Motor neuron (in vitro differentiated cells): ENCODE measurements at places on chromosomes 7 and 10. TPM values are rescaled to one million over a fixed set of nuclear protein-coding genes. Genes with fewer than 3 reads are reported as not detected.

DNA sequence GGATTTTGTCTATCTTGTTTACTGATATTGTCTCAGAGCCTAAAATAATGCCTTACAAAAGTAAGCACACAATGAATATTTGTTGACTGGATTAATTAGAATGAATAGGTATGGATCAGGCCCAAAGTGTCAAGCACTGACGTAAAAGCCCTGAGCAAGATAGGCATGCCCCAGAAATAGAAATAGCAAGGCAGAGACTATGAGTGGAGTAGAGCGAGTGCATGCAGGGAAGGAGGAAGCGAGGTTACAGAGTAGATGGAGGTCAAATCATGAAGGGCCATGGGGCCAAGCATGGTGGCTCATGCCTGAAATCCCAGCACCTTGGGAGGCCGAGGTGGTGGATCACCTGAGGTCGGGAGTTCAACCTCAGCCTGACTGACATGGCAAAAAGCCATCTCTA, 51.6 kb upstream of the SFTPD start:
- no peak for ATAC-seq

GRCh38 chr10:10846504-10846900, 171.2 kb upstream of the CELF2 start:
- ATAC-seq, result peak; percentile 85

GRCh38 chr10:125071008-125071407, 89.4 kb downstream of the CTBP2 start:
- ATAC-seq, result no peak

- ATAC-seq, result no peak
Observed at GRCh38 chr10:97307866-97308780, 10.9 kb upstream of the FRAT1 start.

GRCh38 chr7:91435381-91436059, 171.3 kb downstream of the FZD1 start:
- ATAC-seq, result no peak

- ATAC-seq, result no peak
Observed at GRCh38 chr7:94368371-94368791, 26.3 kb upstream of the COL1A2 start.

GRCh38 chr7:25544254-25544653, 316.0 kb upstream of the NPVF start:
- ATAC-seq, result no peak

DNA sequence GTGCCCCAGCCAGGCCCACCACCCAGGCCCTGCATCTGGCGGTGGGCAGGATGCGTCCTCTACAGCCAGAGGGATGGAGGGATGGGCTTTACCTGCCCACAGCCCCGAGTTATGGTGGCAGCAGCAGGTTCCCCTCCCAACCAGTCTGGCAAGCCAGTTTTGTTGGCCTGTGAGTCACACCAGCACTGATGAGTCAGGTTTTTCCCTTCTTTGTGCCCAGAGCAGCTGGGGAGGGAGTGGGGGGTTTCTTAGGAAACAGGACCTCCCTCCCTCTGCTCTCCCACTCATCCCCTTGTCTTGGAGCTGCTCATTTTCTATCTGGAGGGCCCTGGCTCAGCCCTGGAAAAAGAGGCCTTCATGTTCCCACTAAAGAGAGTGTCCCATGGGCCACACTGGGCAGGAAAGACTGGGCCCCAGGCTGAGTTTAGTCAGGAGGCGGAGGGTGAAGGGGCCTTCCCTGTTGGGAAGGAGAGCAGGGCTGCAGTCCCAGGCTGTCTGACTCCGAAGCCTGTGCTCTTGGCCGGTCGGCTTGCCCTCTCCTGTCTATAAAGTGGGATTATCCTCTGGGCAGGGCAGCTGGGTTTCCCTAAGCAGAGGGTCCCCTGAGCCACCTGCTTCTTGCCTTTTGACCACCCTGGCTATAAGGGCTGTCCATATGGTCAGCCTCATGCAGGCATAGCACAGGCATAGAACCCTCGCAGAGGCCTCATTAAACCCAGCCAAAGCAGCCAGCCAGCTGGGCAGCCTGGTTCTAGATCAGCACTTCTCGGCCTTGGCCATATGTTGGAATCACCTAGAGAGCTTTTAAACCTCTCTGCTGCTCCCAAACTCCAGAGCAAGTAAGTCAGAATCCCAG, 30.2 kb upstream of the ANKRD2 start:
- peak; percentile 53 for ATAC-seq

DNA sequence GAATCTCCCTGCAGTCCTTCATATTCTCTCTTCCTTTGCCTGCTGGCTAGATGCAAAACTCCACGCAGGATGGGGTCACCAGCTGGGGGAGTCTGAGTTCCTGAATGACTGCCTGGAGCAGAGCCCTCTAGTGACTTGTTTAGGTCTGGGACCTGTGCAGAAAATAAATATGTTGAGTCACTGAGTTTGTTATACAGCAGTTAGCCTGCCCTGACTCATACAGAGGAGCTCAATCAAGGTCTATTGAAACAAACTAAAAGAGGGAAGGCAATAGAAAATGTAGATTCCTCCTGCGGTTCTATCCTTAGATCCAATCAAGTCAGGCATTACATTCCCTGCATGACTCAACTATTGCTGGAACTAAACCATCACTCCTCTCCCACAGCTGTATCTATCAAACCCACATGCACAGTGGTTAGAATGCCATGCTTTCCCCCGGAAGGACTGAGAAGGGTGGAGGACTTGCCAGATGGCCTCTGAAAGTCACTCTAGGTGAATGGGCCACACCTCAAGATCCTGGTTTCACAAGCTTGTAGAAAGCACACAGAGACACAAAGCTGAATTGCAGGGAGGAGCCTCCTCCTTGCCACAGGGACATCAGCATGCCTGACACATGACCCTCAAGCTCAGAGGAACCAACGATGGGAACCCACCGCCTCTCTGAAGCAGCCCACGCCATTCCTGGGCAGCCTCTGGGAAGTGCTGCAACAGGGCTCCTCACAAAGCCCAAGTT, 73.9 kb downstream of the SH3PXD2A start:
- no peak for ATAC-seq

GRCh38 chr7:15463801-15464666, 97.8 kb downstream of the AGMO start:
- ATAC-seq, result no peak

DNA sequence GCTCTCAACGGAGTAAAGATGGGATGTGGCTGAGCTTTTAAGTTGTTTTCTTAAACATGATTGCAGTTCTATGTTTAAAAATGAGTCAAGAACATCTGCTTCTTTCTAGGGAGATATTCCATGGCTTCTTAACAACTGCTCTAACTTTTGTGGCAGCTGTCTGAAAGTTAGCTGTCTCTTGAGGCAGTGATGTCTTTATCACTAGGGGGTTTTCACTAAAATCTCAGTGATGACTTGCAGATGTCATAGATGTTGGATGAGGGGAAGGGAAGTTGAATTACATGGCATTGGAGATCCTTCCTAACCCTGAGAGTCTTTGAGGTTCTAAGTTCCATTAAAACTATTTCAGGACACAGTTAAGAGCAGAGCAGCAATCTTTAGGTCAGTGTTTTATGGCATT, 43.5 kb downstream of the PRKG1 start:
- no peak for ATAC-seq

GRCh38 chr10:133166828-133167692, 7.0 kb downstream of the KNDC1 start:
- no peak for ATAC-seq

- no peak for ATAC-seq
Observed at GRCh38 chr7:128021366-128021765, 9.9 kb downstream of the LRRC4 start.

DNA sequence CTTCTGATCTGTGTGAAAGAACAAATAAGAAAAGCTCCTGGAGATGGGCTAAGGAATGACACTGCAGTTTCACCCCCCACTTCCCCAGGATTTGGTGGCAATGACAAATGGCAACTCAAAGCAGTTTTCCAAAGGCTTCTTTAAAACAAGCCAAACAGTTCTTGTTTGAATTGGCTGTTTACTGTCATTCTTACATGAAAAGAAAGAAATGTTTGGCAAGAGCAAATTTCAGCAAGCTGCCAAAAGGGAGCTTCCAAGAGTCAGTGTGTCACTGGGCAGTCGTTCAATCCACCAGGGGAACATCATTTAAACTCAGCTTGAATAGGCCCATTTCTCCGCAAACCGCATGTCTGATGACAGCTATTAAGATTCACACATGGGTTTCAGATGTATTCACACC, 119.0 kb upstream of the RHOBTB1 start:
- ATAC-seq, result peak; percentile 36

DNA sequence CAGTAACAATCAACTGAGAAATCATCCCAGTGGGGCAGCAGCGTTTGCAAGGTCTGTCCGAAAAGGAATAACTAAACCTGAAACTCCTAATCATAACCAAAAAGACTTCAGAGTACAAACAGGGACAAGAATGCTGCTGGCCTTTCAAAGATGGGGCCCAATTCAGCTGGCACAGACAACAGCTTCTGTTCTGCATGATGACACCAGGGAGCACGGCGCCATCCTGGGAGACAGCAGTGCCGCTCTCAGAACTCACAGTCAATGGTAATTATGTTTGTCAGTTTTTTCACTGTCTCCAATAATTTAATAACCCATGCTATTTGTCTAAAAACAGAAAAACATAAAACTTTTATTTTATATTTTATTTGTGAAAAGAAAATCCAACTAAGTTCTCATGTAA, 90.0 kb downstream of the LARP4B start:
- ATAC-seq, result no peak

DNA sequence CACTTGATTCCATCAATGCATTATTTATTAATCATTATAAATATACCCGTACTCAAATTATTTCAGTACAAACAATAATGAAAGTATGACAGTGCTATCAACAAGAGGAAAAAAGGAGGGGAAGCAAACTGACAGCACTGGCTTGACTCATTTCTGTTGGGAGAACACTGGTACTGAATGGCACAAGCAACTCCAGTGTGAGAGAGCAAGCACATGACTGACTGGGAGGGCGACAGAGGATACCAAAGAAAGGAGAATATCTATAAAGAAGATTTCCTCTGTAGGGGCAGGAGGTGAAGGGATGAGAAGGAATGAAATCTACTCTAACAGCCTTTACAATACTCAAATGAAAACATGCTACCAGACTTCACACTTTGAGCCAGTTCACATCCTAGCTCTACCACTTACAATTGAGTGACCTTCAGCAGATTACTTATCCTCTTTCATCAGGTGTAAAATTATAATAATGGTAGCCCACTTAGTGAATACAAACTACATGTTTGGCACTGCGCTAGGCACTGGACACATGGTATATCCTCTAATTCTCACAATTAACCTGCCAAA, 1.5 kb downstream of the USP54 start:
- no peak for ATAC-seq

DNA sequence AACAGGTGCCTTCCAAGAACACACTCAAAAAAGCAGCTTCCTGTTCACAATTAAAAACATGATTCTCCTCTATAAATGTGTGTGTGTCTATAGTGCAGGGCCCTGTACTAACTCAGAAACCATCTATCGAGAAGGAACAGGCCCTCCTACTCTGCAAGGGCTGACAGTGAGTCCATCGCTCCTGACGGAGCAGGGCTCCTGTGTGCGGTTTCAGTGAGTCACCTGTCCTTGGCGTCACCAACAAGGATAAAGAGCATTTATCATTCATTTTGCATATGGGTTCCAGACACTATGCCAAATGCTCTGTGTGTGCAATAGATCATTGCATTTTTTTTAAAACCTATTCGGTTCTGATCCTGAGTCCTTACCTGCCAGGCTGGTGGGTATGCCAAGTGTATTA, 63.7 kb downstream of the TACC2 start:
- ATAC-seq, result no peak

DNA sequence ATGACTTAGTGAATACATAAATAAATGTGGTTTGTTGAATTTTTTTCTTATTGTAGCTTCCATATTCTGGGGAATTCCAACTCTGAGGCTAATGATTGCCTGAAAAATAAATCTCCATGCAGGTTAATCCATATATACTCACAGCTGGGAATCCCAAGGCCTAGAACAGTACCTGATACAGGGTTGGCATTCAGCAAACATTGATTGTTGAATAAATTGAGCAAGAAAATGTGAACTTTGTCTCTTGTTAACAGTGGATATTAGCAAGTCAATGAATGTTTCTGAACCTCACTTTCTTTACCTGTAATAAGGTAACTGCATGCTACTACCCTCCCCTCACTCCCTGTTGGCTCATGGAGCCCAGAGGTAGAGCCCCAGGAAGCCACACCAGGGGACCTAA, 253.6 kb upstream of the AOAH start:
- no peak for ATAC-seq

The TEX36 gene
- not detected in 2 replicates for total RNA-seq

The SEMA3A gene
- 26.8 and 34.6 TPM in 2 replicates for total RNA-seq

The NDUFA5 gene
- 109 and 114 TPM in 2 replicates for total RNA-seq

The ATP6V1F gene
- total RNA-seq, result 147 and 175 TPM in 2 replicates

The MACC1 gene
- total RNA-seq, result 0.05 TPM in 2 replicates

The HABP2 gene
- total RNA-seq, result 0.20 TPM in 1 of 2 replicates, not detected in the other
